Type B pancreatic cell (in vitro differentiated cells): ENCODE measurements at places on chromosomes 6 and 20. TPM values are rescaled to one million over a fixed set of nuclear protein-coding genes. Genes with fewer than 3 reads are reported as not detected.

- H3K27me3 ChIP-seq: no peaks in the 10 kb centered on the region
- no peak for DNase-seq
- peaks cover 24% of the 10 kb centered on the region for H3K4me1 ChIP-seq
- no peaks in the 10 kb centered on the region for H3K36me3 ChIP-seq
These were observed 690 bp downstream of the IFNGR1 start for GRCh38 chr6:137218473-137218916.

DNA sequence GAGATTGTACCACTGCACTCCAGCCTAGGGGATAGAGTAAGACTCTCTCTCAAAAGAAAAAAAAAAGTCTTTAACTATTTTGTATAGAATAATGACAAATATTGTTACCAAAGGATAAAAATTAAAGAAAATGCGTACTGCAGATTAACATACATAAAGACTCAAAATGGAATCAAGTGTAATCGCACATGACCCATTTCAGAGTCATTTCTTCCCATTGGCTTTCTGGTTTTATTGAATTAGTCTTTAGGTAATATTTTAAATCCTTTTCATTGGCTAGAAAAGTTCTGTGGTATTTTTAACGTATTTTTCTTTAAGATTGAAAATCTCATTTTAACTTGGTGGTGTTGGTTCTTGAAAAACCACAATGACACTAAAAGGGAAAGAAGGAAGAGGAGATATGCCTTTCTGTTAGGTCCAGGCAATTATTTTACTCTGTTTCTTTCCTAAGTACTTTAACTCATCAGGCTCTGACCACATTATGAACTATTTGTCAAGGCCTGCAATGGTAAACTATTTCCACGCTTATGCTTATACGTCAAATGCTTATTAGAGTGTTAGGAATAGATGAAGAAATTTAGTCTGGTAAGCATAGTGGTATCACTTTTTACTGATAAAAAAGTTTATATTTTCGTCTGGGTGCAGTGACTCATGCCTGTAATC lies 52.3 kb downstream of the PLEKHG1 start:
- peaks cover 6% of the 10 kb centered on the region for H3K36me3 ChIP-seq
- H3K4me1 ChIP-seq: peaks cover 7% of the 10 kb centered on the region
- H3K4me3 ChIP-seq: no peak overlapping the region
- H3K27me3 ChIP-seq: no peaks in the 10 kb centered on the region
- no peak for DNase-seq

DNA sequence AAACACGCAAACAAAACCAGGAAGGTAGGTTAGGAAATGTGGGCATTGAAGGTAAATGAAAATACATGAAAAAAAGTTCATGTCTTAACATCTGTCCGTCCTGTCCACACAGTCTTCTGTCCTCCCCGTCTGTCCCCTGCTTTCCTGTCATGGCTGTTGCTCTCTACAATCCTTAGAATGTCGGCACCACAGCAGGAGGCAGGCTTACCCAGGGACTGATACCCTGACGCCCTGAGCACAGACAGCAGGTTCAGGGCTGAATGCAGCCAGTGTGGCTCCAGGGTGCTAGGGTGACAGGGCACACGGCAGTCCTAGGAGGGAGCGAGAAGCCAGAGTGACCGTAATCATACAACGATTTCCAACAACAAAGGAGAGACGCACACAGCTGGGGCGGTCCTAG lies 123.7 kb downstream of the IRF4 start:
- no peak overlapping the region for H3K27ac ChIP-seq
- no peaks in the 10 kb centered on the region for H3K27me3 ChIP-seq
- no peaks in the 10 kb centered on the region for H3K4me1 ChIP-seq
- no peak for DNase-seq

SLC22A3 gene
- total RNA-seq: 0.52 and 0.87 TPM in 2 replicates

GRCh38 chr20:2022163-2022562 lies 28.3 kb upstream of the PDYN start:
- H3K27me3 ChIP-seq: peaks cover 69% of the 10 kb centered on the region
- no peak for DNase-seq
- no peak overlapping the region for H3K4me3 ChIP-seq
- no peaks in the 10 kb centered on the region for H3K36me3 ChIP-seq

GRCh38 chr6:113202852-113203714 lies 654.1 kb upstream of the MARCKS start:
- H3K27ac ChIP-seq: no peak overlapping the region
- H3K27me3 ChIP-seq: no peaks in the 10 kb centered on the region
- DNase-seq: no peak

- H3K27me3 ChIP-seq: no peaks in the 10 kb centered on the region
- peaks cover 58% of the 10 kb centered on the region for H3K4me1 ChIP-seq
- H3K36me3 ChIP-seq: no peaks in the 10 kb centered on the region
These were observed 62.5 kb downstream of the RREB1 start for GRCh38 chr6:7170117-7170732.

DNA sequence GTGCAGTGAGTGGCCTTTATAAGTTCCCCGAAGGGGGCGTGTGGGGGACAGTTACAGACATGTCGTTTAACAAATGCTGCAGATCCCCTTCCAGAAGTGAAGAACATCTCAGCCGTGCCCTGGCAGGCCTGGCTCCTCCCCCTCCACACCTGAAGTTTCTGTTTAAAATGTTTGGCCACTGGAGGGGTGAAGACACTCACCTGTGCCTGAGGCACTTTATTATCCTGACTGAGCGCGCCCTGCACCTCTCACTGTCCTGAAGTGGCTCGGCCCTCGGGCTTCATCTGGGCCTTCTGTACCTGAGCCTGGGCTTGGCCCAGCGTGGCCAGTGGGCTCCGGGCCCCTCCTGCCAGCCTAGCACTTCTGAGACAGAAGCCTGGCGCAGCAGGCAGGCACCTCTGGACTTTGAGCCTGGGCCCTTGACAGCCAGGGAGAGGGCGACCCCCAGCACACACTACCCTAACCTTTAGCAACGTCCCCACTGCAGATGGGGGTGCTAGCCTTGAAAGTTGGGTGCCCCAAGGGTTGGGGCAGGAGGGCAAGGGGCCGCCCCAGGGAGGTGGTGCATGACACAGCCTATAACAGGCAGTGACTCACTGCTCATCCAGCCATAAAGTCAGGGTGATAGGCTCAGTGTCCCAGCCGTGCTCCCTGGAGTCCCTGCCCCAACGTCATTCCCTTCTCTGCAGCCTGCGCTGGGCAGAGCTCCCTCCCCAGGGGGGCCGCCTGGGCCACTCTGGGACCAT lies 13.6 kb upstream of the GATA5 start:
- H3K4me1 ChIP-seq: peaks cover 28% of the 10 kb centered on the region
- no peaks in the 10 kb centered on the region for H3K36me3 ChIP-seq
- H3K27ac ChIP-seq: peak overlapping the region; percentile 50
- H3K4me3 ChIP-seq: no peak overlapping the region
- no peak for DNase-seq

VWA7 gene
- 6.1 and 6.4 TPM in 2 replicates for total RNA-seq

DNA sequence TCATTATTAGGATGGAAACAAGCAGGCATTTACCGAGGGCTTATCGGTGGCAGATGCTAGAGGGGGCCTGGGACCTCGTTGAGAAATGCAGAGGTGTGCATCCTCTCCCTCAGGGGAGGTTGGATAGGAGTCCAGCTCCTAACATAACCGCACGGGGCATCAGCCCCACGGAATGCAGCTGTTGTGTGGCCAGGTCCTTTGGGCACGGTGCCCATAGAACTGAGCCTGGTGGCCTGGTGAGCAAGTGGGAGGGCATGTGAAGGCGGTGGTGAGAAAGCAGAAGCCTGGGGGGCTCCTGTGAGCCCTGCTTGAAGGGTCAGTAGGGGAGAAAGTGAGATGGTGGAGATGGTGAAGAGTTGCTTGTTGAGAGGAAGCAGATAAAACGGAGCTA lies 143.7 kb downstream of the CDH26 start:
- H3K4me3 ChIP-seq: no peak overlapping the region
- no peaks in the 10 kb centered on the region for H3K36me3 ChIP-seq
- peaks cover 12% of the 10 kb centered on the region for H3K4me1 ChIP-seq
- no peak overlapping the region for H3K27ac ChIP-seq
- no peak for DNase-seq

MEI4 gene
- 0.29 and 1.1 TPM in 2 replicates for total RNA-seq

GRCh38 chr6:158813032-158813431 lies 6.1 kb downstream of the EZR start:
- peak overlapping the region; percentile 100 for H3K4me3 ChIP-seq
- H3K27ac ChIP-seq: peak overlapping the region; percentile 96
- peaks cover 65% of the 10 kb centered on the region for H3K36me3 ChIP-seq

GRCh38 chr20:50610212-50610718 lies 81.1 kb downstream of the RIPOR3 start:
- H3K4me3 ChIP-seq: no peak overlapping the region
- H3K36me3 ChIP-seq: no peaks in the 10 kb centered on the region
- DNase-seq: no peak

- no peaks in the 10 kb centered on the region for H3K27me3 ChIP-seq
- H3K4me3 ChIP-seq: no peak overlapping the region
- peaks cover 22% of the 10 kb centered on the region for H3K4me1 ChIP-seq
- H3K27ac ChIP-seq: no peak overlapping the region
- H3K36me3 ChIP-seq: no peaks in the 10 kb centered on the region
These were observed 55.2 kb upstream of the TBC1D7 start for GRCh38 chr6:13383328-13384163.

GRCh38 chr6:14862845-14863244 lies 383.0 kb upstream of the JARID2 start:
- H3K27me3 ChIP-seq: peaks cover 6% of the 10 kb centered on the region
- no peaks in the 10 kb centered on the region for H3K36me3 ChIP-seq
- no peak overlapping the region for H3K27ac ChIP-seq

DNA sequence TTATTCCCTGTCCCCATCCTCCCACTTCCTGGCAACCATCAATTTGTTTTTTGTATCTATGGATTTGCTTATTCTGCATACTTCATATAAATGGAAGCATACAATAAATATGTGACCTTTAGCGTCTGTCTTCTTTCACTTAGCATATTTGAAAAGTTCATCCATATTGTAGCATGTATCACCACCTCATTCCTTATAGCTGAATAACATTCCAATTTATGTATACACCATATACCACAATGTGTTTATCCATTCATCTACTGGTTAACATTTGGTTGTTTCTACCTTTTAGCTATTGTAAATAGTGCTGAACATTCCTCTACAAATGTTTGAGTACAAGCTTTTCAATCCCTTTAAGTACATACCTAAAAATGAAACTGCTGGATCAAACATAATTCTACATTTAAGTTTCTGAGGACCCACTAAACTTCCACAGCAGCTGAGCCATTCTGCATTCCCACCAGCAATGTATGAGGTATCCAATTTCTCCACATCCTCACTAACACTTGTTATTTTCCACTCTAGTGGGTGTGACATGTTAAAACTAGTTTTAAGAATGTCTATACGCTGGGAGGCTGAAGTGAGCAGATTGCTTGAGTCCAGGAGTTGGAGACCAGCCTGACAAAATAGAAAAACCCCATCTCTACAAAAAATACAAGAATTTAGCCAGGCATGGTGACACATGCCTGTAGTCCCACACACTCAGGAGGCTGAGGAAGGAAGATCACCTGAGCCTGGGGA lies 32.9 kb downstream of the NUDT3 start:
- H3K4me3 ChIP-seq: peak overlapping the region; percentile 45
- peak overlapping the region; percentile 74 for H3K27ac ChIP-seq
- peaks cover 29% of the 10 kb centered on the region for H3K4me1 ChIP-seq
- H3K27me3 ChIP-seq: no peaks in the 10 kb centered on the region
- no peaks in the 10 kb centered on the region for H3K36me3 ChIP-seq
- no peak for DNase-seq

NMBR gene
- total RNA-seq: 0.22 TPM in 1 of 2 replicates, not detected in the other

PBX2 gene
- 137 and 166 TPM in 2 replicates for total RNA-seq

E2F3 gene
- 13.7 and 21.0 TPM in 2 replicates for total RNA-seq

GRCh38 chr6:56759521-56759920 lies 116.8 kb upstream of the DST start:
- no peaks in the 10 kb centered on the region for H3K27me3 ChIP-seq
- peaks cover 30% of the 10 kb centered on the region for H3K4me1 ChIP-seq
- no peak overlapping the region for H3K4me3 ChIP-seq
- peaks cover 5% of the 10 kb centered on the region for H3K36me3 ChIP-seq

DNA sequence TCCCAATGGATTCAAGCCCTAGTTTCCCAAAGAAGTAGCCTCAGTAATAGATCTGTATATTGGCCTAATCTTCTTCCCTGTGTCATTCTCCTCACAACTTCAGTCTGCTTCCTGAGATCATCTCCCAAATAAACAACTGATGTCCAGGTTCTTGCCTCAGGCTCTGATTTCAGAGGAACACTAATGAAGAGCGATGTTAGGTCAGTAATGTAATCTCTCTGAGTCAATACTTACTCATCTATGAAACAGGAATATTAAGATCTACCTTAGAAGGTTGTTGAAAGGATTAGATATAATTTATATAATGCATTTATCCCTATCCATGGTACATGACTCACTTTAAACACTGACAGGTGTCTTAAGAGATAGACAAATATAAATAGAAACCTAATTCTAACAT lies 246.0 kb upstream of the FLRT3 start:
- H3K36me3 ChIP-seq: no peaks in the 10 kb centered on the region
- H3K27ac ChIP-seq: no peak overlapping the region
- H3K4me3 ChIP-seq: no peak overlapping the region
- no peak for DNase-seq
- no peaks in the 10 kb centered on the region for H3K27me3 ChIP-seq
- peaks cover 5% of the 10 kb centered on the region for H3K4me1 ChIP-seq

F13A1 gene
- 0.24 and 0.48 TPM in 2 replicates for total RNA-seq

DNA sequence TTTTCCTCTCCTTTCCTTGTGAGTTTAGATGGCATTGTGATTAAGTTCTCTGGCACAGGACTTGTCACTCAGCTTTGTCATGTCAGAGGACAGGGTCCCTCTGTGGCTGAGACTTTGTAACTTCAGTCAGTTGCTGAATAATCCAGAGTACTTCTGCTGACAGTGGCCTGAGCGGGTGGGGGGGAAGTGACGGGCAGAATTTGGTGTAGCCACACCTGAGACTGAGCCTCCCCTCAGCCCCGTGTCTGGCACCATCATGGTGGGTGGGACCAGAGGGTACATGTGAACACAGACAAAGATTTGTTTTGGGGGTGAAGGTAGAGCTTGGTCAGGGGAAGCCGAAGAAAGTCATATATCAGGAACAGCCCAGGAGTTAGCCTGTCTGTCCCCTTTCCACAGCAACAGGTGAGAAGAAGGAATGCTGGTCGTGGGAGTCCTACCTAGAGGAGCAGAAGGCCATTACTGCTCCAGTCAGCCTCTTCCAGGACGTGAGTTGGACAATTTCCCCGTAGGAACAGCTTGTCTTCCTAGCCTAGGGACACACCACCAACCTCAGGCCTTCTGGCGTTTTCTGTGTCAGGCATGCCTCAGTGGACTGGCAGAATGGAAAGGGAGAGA lies 20.9 kb downstream of the L3MBTL1 start:
- H3K27me3 ChIP-seq: no peaks in the 10 kb centered on the region
- H3K4me1 ChIP-seq: no peaks in the 10 kb centered on the region
- no peak for DNase-seq
- H3K27ac ChIP-seq: no peak overlapping the region
- H3K36me3 ChIP-seq: no peaks in the 10 kb centered on the region
- H3K4me3 ChIP-seq: no peak overlapping the region

- peaks cover 13% of the 10 kb centered on the region for H3K4me1 ChIP-seq
- no peak overlapping the region for H3K27ac ChIP-seq
- no peak for DNase-seq
- no peaks in the 10 kb centered on the region for H3K27me3 ChIP-seq
- H3K36me3 ChIP-seq: peaks cover 4% of the 10 kb centered on the region
- H3K4me3 ChIP-seq: peak overlapping the region; percentile 8
These were observed 134.4 kb downstream of the ARHGAP18 start for GRCh38 chr6:129575378-129576118.

- no peak overlapping the region for H3K27ac ChIP-seq
- H3K27me3 ChIP-seq: peaks cover 4% of the 10 kb centered on the region
- H3K4me1 ChIP-seq: peaks cover 11% of the 10 kb centered on the region
- no peak for DNase-seq
- no peaks in the 10 kb centered on the region for H3K36me3 ChIP-seq
These were observed 169.8 kb downstream of the SAMD5 start for GRCh38 chr6:147678253-147678652.

GRCh38 chr6:80523010-80523409 lies 416.5 kb downstream of the BCKDHB start:
- H3K27me3 ChIP-seq: no peaks in the 10 kb centered on the region
- H3K4me1 ChIP-seq: peaks cover 23% of the 10 kb centered on the region
- no peaks in the 10 kb centered on the region for H3K36me3 ChIP-seq
- no peak for DNase-seq
- H3K27ac ChIP-seq: peak overlapping the region; percentile 82
- H3K4me3 ChIP-seq: peak overlapping the region; percentile 82
